ENCODE measurements at places on chromosomes 11 and 22.

GRCh38 chr11:57303280-57303989, 21.3 kb downstream of the TNKS1BP1 start:
- DNase-seq, result no peak

DNA sequence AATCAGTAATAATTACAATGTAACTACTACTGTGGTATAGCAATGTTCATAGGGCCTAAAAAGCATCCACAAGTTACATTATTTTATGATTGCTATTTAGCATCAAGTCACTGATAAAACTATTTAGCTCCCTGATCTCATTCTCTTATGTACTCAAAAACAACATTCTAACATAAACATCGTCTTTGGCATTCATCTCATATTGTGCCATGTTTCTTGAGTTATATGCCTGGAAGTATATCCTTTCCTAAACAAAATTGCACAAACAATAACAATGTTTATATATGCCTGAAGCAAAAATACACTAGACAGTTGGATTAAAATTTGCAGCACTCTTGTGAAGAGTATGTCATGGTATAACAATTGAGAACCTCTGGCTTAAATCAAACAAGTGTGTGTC, 34.1 kb downstream of the HORMAD2 start:
- DNase-seq, result peak; percentile 28

- DNase-seq, result no peak
Measured at GRCh38 chr11:12017243-12017678, 8.8 kb upstream of the DKK3 start.

GRCh38 chr11:473962-474785, 24.1 kb downstream of the PTDSS2 start:
- DNase-seq, result no peak

DNA sequence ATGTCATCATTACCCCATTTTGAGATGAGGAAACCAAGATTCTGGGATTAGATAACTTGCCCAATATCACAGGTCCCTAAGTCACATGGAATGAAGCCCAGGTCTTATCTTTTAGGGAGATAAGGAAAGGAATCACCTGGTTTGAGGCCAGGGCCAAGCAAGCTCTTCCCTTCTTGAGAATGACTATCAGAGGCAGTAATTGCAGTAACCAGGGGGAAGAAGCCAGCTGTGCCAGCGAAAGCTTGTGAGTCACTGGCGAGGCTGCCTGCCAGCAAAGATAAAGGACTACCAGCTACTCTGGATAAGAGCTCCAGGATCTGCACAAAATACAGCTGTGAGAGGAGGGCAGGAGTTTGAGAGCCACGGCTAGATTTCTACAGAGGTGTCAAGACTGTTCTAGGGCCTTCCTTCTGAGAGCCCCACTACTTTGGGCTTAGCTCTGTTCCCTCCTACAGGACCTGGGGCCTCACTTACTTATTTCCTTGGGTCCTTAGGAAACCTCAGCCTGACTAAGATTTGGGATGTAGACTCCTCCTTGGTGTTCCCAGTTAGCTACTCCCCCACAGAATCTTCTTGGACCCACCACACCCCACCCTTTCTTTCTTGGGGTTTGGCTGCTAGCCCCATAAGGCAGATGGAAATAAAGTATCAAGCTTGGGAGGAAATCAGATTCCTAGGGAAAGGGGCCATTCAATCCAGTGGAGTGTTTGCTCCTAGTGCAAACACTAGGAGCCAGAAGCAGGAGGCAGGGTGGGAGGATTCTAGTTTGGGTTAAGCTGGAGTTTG, 9.7 kb upstream of the CCKBR start:
- no peak for DNase-seq

DNA sequence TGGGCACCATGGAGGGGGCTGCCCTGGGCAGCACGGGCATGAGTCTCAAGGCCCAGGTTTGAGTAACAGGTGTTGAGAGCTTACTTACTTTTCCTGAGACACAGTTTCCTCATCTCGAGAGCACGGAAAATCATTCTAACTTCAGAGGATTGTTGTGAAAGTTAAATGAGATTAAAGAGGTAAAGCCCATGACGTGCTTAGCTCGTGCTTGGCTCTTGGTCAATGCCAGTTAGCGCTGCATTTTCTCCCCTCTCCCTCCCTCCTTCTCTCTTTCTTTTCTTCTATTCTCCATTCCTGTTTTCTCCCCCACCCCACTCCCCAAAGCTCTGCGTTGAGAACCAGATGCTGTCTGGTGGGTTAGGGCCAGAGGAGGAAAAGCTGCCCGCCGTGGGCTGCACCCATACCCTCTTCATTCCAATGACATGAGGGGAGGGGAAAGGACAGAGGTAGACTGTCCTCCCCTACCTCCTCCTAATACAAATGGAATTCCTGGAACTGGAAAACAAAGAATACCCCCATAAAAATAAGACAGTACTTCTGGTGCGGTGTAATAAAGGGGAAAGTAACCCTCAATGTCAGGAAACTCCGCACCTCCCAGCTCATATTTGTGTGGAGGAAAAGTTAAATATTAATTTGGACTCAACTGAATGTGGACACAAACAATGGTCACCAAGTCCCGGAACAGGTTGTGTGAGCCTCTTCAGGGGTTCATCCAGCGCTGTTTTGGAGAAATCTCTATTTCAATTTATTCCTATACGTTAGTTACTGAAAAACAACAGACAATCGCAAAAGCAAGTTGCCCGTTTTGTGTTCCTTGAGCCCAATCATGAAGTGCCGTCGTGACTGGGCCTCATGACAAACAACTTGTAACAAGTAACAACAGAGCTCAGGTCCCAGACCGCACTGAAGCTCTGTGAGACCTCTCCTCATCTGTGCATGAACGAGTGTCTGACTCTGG, 54.8 kb upstream of the B3GAT1 start:
- no peak for DNase-seq

- DNase-seq, result no peak
Measured at GRCh38 chr22:35324067-35324466, 24.4 kb downstream of the TOM1 start.

DNA sequence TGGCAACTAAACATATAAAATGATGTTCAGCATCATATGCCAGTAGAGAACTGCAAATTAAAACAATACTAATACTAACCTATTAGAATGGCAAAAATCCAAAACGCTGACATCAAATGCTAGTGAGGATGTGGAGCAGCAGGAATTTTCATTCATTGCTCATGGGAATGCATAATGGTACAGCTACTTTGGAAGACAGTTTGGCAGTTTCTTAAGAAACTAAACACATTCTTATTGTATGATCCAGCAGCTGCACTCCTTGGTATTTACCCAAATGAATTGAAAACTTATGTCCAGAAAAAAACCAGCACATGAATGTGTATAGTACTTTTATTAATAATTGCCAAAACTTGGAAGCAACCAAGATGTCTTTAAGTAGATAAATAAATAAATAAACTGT, 258.0 kb downstream of the TENM4 start:
- no peak for DNase-seq

GRCh38 chr11:117492578-117493251, 165.1 kb downstream of the CEP164 start:
- no peak for DNase-seq

DNA sequence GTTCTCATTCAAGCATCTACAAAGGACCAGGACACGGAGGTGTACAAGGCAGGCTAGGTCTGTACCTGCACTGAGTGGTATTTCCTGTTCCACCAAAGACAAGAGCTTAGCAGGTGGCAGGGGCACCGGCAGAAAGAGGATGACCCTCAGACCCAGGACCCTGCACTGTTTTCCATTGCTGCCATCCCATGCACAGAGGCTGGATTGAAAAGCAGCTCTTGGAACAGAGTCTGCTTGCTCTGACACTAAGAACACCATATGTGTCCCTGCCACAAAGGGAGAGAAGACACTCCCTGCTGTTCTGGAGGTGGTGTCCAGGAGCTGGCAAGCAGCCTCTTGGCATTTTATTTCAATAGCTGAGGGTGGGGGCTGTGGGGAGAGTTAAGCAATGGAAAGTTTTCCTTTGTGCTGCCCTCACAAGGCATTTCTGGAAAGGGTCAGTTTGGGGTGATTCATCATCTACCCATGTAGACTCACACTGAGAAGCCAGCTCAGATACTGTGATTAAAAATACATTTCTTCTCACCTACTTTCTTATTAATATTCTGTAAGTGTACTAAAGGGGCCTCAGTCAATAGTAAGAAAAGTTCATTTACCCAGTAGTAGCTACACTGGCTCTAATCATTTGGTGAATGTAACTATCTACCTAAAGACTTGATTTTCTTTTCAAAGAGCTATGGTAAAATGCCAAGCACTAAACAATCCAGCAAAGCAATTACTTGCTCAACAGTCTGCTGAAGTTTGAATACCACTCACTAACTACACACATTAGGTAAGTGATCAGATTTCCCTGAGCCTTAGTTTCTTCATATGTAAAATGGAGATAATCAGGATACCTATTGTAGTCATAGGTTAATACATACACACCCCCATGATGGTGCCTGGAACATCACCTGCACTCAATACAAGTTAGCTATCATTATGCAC, 55.2 kb downstream of the SLC1A2 start:
- DNase-seq, result no peak

- DNase-seq, result peak; percentile 86
Measured at GRCh38 chr11:68581439-68581838, 102.9 kb upstream of the GAL start.

DNA sequence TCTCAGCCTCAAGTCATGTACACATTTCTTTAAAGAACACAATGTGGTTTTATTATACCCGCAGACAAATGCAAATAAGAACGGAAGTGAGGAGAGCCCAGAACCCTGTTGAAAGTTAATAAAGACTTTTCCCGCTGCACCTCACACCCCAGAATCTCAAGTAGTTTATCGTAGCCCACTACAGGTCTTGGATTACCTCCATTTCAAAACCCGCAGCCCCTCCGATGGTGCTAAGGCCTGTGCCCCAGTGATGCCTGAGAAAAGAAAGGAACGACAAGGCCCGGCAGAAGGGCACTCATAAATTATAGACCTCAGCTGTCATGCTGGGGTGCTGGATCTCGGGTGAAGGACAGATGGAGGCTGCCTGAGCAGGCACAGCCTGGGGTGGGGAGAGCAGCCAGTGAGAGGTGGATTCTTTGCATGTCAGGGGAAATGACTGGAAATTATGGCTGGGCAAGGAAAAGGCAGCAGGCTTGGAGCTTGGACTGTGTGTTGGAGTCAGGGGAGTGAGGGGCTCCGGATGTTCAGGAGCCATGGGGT, 354.1 kb downstream of the NTM start:
- DNase-seq, result no peak

- no peak for DNase-seq
Measured at GRCh38 chr22:49738006-49738405, 89.7 kb downstream of the BRD1 start.

GRCh38 chr22:28923826-28924732, 40.7 kb downstream of the ZNRF3 start:
- no peak for DNase-seq

- DNase-seq, result no peak
Measured at GRCh38 chr22:49568751-49569285, 258.9 kb downstream of the BRD1 start.

DNA sequence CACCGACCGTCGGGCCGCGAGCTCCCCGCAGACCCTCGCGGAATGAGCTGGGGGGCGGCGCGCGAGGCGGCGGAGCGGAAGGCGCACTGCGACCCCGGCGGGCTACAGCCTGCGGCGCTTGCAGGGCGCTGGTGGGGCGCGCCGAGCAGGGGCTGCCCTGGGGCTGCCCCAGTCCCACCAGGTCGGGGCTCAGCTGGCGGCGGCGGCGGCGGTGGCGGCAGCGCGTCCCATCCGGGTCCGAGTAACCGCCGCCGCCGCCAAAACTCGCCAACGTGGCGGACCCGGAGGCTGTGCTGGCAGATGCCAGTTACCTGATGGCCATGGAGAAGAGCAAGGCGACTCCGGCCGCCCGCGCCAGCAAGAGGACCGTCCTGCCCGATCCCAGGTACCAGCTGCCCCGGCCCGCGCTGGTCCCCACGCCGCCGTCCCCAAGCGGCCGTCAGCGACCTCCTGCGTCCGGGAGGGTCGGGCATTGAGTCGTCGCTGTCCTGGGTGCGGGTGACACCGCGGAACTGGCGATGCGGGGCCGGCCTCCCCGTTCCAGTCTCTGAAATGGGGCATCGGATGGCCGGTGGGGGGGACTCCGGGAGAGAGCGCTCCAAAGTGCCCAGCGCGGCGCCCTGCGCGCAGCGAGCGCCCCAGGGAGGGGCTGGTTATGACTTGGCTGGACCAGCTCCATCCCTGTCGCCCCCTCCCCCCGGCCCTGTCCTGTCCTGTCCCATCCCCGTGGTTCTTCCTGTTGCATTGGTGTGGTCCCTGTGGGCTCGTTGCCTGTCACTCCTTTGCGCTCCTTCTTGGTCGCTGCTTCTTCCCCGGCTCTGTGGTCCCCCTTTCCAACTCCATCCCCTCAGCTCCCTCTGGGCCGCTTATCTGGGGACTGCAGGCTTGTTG, 63.5 kb downstream of the CRYBB2 start:
- DNase-seq, result no peak

DNA sequence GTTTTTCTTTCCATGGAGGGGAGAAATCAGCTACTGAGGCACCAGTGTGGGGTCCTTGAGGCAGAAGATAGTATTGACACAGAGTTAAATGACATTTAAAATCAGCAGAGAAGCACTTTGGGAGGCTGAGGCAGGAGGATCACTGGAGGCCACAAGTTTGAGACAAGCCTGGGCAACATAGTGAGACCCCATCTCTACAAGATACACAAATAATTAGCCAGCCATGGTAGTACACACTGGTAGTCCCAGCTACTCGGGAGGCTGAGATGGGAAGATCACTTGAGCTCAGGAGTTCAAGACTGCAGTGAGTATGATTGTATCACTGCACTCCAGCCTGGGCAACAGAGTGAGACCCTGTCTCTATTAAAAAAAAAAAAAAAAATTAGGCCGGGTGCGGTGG, 38.1 kb downstream of the KREMEN1 start:
- DNase-seq, result no peak

DNA sequence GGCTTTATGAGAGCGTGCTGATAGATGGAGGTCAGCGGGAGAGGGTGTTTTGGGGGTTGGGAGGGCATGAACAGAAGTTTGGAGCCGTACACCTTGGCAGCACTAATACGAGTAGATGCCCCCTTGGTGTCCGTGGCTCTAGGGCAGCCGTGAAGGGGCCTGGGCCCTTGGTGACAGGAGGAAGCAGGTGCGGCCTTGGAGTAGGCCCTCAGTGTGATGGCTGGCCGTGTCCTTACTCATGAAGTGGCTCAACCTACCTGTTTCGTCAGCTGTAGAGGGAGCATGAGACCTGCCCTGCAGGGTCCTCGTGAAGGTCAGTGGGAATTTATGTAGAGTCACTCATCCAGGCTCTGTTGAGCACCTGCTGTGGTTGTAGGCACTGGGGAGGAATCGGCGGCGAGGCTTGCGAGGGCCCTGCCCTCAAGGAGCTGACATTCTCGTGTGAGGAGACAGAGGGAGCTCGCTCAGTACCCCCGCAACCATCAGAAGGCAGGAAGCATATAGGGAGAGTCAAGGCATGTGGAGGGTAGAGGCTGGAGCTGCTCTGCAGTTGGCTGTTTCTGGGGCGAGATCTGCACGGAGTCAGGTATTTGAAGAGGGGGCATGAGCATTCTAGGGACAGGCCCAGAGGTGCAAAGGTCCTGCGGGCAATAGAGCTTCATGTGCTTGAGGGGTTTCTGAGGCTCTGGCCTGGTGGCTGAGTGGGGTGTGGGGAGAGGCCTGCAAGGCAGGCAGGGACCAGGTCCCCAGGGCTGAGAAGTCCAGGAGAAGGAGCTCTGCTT, 39.6 kb downstream of the TBC1D22A start:
- DNase-seq, result no peak
